ENCODE measurements at places on chromosomes 13 and 19.

DNA sequence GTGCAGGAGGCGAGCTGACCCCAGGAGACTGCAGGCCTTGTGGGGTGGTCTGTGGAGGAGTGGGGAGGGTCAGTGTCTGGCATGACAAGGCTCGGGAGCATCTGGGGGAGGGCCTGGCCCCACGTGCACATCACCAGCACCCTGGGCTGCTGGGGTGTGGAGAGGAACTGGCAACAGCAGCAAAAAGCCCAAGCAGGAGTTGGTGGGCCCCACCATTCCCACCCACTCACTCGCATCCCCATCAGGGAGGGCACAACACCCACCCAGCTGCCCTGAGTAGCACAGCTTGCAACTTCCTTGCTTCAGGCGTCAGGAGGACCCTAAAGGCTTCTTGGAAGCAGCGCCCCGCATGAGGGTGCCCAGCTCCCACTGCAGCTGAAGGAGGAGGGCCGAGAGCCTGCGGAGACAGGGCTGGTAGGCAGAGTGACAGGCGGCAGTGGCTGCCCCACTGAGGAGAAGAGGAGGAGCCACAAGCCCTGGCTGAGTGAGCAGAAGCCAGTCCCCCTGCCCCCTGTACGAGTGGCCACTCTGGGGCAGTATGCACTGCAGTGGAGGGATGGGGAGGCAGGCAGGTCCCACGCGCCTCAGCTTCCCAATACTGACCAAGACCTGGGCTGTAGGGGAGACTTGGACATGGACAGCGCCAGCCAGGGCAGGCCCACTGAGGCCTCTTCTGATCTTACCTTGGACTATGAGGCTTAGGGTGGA lies 26.5 kb downstream of the ELL start:
- DNase-seq: no peak

DNA sequence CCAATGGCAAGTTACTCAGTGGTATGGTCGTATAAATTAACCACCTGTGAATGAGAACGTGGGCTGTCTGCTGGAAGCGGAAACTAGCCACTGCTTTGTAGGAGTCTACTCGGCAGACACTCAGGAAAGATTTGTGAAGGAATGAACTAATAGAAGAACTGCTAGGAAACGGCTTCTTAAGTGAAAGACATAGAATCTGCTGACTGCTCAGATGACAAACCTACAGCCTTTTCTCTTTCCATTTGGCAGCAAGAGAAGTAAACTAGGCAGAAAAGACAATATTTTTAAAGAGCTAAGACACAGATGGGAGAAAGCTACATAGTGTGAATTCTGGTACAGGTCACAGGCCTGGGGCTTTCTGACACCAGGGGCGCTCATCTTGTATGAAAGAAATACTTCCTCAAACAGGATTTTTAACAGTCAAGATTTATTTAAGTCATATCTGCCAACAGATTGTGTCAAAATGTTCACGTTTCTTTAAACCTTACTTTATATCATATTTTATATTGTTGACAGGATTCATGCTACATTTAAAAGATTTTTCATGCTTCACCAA lies 78.4 kb downstream of the MIPEP start:
- no peak for DNase-seq

- DNase-seq: no peak
Observed at GRCh38 chr13:43274881-43275280, 251.5 kb downstream of the DNAJC15 start.

- DNase-seq: no peak
Observed at GRCh38 chr13:44508562-44509077, 67.5 kb downstream of the TSC22D1 start.

Measured in AG10803 (cell line).